Type B pancreatic cell (in vitro differentiated cells): ENCODE measurements at places on chromosomes 4 and X.

- peak overlapping the region; percentile 90 for H3K4me3 ChIP-seq
- peaks cover 23% of the 10 kb centered on the region for H3K4me1 ChIP-seq
- no peak for DNase-seq
- no peaks in the 10 kb centered on the region for H3K36me3 ChIP-seq
- H3K27me3 ChIP-seq: peaks cover 6% of the 10 kb centered on the region
Observed at GRCh38 chrX:134547047-134547679, 87.2 kb downstream of the HPRT1 start.

GRCh38 chrX:103729015-103729414 lies 18.3 kb downstream of the TMEM31 start:
- H3K27ac ChIP-seq: no peak overlapping the region
- peaks cover 12% of the 10 kb centered on the region for H3K4me1 ChIP-seq
- DNase-seq: no peak
- H3K36me3 ChIP-seq: no peaks in the 10 kb centered on the region
- H3K27me3 ChIP-seq: peaks cover 23% of the 10 kb centered on the region
- H3K4me3 ChIP-seq: no peak overlapping the region

GRCh38 chr4:78336093-78336943 lies 215.3 kb upstream of the ANXA3 start:
- H3K4me1 ChIP-seq: peaks cover 37% of the 10 kb centered on the region
- DNase-seq: no peak
- H3K4me3 ChIP-seq: peak overlapping the region; percentile 4
- H3K27me3 ChIP-seq: no peaks in the 10 kb centered on the region
- peak overlapping the region; percentile 83 for H3K27ac ChIP-seq

GRCh38 chrX:19303256-19303880 lies 40.4 kb upstream of the PDHA1 start:
- no peak overlapping the region for H3K27ac ChIP-seq
- H3K27me3 ChIP-seq: no peaks in the 10 kb centered on the region
- no peaks in the 10 kb centered on the region for H3K4me1 ChIP-seq

- no peaks in the 10 kb centered on the region for H3K36me3 ChIP-seq
- H3K4me1 ChIP-seq: peaks cover 8% of the 10 kb centered on the region
- H3K4me3 ChIP-seq: no peak overlapping the region
- no peak overlapping the region for H3K27ac ChIP-seq
Observed at GRCh38 chr4:172515266-172515879, 653.2 kb upstream of the GALNT7 start.

- peaks cover 4% of the 10 kb centered on the region for H3K4me1 ChIP-seq
- no peak overlapping the region for H3K27ac ChIP-seq
- H3K27me3 ChIP-seq: no peaks in the 10 kb centered on the region
- H3K36me3 ChIP-seq: no peaks in the 10 kb centered on the region
- H3K4me3 ChIP-seq: no peak overlapping the region
- DNase-seq: no peak
Observed at GRCh38 chrX:53362449-53362848, 60.0 kb downstream of the SMC1A start.

- H3K4me1 ChIP-seq: peaks cover 15% of the 10 kb centered on the region
- DNase-seq: no peak
- H3K27me3 ChIP-seq: peaks cover 16% of the 10 kb centered on the region
- H3K36me3 ChIP-seq: no peaks in the 10 kb centered on the region
Observed at GRCh38 chr4:3674479-3674851, 91.7 kb upstream of the ADRA2C start.

DNA sequence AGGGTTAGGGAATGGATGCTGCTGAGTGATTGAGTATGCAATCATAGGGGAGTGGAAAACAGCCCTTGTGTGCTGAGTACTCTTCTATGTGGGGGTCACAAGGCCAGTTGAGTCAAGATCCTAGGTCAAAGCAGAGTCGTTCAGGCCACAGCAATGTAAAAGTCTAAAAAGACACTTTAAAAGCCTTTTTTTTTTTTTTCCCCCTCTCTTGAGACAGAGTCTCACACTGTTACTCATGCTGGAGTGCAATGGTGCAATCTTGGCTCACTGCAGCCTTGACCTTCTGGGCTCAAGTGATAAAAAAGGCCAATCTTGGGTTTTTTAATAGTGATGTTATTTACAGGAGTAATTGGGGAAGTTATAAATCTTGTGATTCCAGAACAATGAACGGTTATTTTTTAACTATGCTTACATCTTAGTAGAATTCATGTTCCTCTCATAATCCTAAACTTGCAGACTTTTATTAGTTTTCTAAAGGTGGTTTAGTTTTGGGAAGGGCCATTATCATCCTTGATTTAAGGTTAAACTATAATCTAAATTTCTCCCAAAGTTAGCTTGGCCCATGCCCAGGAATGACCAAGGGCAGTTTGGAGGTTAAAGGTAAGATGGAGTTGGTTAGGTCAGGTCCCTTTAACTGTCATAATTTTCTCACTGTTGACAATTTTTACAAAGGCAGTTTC lies 82.2 kb upstream of the BMP2K start:
- no peaks in the 10 kb centered on the region for H3K4me1 ChIP-seq
- DNase-seq: no peak
- H3K27ac ChIP-seq: no peak overlapping the region
- H3K27me3 ChIP-seq: no peaks in the 10 kb centered on the region
